ENCODE measurements at places on chromosomes 4 and X. TPM values are rescaled to one million over a fixed set of nuclear protein-coding genes. Genes with fewer than 3 reads are reported as not detected.
A peak's percentile ranks its signal among the peaks of the same experiment; 100 is the strongest.

SORCS2 gene
- total RNA-seq, result not detected

DGKK gene
- total RNA-seq, result not detected

DCAF12L1 gene
- not detected for total RNA-seq

LNX1 gene
- 2.6 TPM for total RNA-seq

HS6ST2 gene
- 0.07 TPM for total RNA-seq

PNMA3 gene
- total RNA-seq, result under 0.01 TPM

F11 gene
- total RNA-seq, result not detected

BEX5 gene
- total RNA-seq, result 3.5 TPM

TEC gene
- 0.81 TPM for total RNA-seq

DNA sequence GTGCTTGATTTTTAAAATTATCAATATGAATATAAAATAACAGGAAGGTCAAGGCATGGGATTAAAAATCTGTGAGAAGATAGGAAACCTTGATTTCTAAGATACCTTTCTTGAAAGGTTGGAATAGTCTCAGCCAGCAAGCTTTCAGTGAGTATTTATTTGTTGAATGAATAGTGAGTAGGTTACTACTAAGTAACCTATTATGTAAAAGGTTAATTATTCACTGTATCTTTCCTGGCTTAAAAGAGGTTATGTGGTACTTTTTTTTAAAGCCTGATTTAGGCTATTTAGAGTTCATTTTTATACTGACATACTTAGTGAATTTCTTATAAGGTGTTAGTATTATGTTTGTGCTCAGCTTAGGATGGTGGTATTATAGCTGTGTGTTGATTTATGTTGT is 123.5 kb downstream of the PTPN13 start:
- DNase-seq, result no peak

GRCh38 chrX:115957862-115958490 is 212.6 kb upstream of the AGTR2 start:
- no peak for DNase-seq

- DNase-seq, result no peak
Observed at GRCh38 chr4:2621419-2621818, 85.0 kb downstream of the FAM193A start.

GRCh38 chr4:128155231-128155855 is 94.2 kb downstream of the LARP1B start:
- DNase-seq, result peak; percentile 56

DNA sequence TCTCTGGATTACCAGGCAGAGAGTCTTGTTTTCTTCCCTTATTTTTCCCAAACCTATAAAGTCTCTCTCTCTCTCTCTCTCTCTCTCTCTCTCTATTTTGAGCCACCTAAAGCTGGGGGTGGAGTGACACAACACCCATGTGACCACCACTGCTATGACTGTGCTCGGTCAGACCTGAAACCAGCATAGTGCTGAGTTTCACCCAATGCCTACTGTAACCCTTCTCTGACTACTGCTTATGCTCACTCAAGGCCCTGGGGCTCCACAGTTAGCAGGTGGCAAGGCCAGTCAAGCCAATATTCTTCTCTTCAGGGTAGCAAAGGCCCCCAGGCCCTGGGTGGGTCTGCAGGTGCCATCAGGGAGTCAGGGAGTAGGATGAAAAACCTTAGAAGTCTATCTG is 114.7 kb upstream of the ARMCX2 start:
- no peak for DNase-seq

DNA sequence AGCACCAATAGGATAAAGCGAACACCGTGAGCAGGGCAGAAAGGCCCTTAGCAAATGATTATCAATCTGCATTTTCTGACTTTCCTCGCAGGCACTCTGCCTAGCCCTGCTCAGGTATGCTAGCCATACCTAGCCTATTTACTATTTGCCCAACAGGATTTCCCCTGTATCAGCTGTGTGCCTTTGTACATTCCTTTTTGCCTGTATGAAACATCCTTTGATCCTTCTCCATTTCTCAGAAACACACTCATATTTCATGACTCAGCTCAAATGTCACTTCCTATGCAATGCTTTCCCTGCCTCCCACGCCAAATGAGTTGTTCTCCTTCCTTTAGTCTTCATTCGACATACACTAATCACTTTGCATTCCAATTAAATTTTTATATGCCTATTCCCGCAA is 37.2 kb downstream of the PCDH7 start:
- no peak for DNase-seq

- no peak for DNase-seq
Observed at GRCh38 chr4:185809533-185810071, 2.4 kb downstream of the SORBS2 start.

- DNase-seq, result no peak
Observed at GRCh38 chrX:85928606-85929005, 118.8 kb downstream of the CHM start.

GRCh38 chrX:15786915-15787314 is 3.4 kb upstream of the ZRSR2 start:
- DNase-seq, result no peak

DNA sequence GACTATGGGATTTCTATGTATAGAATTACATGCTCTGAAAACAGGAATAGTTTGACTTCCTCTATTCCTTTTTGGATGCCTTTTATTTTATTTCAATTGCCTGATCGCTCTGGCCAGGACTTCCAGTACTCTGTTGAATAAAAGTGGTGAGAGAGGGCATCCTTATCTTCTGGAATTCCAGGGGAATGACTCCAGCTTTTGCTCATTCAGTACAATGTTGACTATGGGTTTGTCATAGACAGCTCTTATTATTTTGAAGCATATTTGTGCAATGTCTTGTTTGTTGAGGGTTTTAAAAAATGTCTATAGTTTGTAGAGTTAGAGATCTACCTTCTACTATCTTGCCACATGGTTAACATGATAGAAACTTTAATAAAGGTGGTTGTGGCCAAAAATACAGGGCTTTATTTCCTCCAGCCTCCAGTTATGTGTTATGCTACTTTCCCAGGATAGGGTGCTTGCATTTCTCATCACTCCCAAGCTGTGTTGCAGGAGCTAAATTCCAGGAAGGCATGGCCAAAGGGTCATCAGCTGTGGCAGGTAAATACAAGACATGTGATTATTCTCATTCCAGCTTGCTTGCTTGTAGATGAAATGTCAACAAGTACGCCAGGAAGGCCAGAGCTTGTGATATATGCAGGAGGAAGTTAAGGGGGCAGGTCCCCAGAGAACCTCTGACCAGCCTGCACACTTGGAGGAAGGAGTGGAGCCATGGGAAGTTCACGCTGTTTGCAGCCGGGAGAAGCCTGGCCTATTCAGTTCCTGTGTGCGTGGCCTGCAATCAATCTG is 142.4 kb upstream of the CPXCR1 start:
- no peak for DNase-seq

- DNase-seq, result no peak
Observed at GRCh38 chrX:39201305-39201990, 400.2 kb downstream of the MID1IP1 start.

GRCh38 chr4:2412534-2412884 is 5.9 kb downstream of the ZFYVE28 start:
- no peak for DNase-seq

- no peak for DNase-seq
Observed at GRCh38 chr4:151417164-151417571, 8.2 kb downstream of the FHIP1A start.

DNA sequence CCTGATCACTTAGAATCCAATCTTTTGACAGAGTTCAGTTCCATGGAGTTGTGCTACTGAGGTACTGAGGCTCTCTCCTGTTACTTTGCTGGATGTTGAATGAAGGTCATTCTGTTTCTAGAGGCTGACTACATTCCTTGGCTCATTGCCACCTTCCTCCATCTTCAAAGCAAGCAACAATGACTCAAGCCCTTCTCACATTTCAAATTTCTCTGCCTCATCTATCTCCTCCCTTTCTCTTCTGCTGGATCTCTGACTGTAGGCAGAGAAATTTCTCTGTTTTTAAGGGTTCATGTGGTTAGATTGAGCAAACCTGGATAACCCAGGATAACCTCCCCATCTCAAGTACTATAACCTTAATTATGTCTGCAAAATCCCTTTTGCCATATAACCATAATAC is 775.4 kb downstream of the STPG2 start:
- no peak for DNase-seq

DNA sequence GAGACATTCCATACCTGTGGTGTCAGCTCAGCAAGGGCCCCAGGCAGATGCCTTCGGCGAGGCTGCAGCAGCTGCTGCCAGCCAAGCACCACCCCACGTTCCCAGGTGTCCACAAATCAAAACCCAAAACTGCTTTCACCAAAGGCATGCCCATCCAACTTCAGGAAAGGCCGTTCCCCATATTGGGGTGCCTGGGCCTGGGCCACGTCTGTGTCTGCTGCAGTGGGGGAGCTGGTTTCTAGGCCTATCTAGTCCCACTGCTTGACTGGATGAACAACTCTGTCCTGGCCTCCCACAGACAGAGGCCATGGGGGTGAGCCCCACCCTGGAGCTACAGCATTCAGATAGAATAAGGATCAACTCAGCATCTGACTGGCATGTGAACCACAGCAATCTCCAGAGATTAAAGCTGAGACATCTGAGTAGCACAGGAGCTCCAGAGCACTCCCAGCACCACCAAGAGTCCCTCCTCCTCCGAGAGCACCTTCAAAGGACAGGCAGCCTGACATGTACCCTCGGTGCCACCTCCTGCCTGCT is 37.0 kb downstream of the NAT8L start:
- DNase-seq, result no peak

GRCh38 chrX:149818652-149819051 is 36.9 kb downstream of the MAGEA9 start:
- no peak for DNase-seq

- no peak for DNase-seq
Observed at GRCh38 chr4:103075435-103075893, 1.1 kb downstream of the SLC9B2 start.

GRCh38 chrX:97616883-97617530 is 733.3 kb downstream of the RPA4 start:
- peak; percentile 30 for DNase-seq

DNA sequence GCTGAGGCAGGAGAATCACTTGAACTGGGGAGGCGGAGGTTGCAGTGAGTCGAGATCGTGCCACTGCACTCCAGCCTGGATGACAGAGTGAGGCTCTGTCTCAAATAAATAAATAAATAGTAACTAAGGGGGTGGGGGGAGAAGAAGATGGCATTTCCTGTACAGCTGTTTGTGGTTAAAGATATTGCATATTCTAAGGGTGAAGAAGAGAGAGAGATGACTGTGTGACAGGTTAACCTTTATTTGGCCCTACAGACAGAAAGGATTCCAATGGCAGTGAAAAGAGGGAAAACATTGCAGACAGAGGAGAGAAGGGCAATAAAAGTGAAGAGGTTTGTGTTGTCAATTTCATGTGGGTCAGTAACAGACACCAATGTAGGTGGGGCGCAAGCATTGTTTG is 9.4 kb downstream of the TASL start:
- DNase-seq, result no peak

DNA sequence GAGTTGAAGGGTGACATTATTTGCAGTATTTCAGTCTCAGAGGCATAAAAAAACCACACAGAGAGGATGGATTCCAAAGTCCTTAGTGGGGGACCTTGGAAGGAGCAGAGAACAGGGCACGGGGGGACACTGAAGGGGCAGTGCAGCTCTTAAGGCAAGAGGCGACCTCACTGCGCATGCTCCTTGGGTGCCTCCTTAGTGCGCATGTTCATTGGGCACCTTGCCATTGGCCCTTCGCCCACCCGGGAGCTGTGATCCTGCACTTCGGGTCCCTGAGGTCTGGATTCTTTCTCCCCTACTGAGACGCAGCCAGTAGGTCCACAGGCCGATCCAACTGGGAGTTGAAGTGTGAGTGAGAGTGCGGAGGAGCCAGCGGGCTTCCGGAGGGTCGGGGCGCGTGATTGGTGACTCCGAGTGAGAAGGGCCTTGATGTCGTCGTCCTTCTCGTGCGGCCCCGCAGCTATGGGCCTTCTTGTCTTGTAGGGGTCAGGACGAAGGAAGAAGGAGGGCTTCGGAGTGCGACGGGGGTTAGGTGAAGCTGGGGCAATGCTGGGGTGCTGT is at the start of gene XAGE5:
XAGE5 (plus strand) TSS at position 223 of the 561 bp plus-strand sequence. CDS start 1,280 bp downstream, outside the sequence.
- no peak for DNase-seq

DNA sequence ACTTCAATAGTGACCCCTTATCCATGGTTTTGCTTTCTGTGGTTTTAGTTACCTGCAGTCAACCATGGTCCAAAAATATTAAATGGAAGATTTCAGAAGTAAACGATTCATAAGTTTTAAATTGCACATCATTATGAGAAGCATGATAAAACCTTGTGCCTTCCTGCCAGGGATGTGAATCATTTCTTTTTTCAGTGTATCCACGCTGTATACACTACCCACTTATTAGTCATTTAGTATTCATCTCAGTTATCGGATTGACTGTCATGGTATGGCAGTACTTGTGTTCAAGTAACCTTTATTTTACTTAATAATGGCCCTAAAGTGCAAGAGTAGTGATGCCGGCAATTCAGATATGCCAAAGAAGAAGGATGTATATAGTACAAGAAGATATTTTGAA is 37.7 kb upstream of the TASL start:
- no peak for DNase-seq

Data from pulmonary artery endothelial cell (primary cell).